Epithelial cell of proximal tubule (primary cell): ENCODE measurements at places on chromosomes 6 and 20.

DNA sequence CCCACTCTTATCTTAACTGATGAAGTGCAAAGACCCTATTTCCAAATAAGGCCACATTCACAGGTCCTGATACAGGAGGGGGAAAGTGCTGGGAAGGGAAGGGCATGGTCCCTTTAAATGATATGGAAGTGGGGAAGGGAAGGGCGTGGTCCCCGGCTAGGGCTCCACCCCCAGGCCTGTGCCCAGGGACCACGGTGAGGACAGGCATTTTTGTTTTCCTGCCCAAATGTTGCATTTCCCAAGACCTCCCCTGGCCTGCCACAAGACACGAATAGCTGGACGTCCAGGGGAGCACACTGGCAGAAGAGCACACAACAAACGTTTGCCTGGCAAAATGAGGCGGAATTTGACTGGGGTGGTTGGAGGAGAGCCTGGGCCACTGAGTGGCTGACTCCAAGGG lies 16.1 kb upstream of the HFE start:
- DNase-seq = no peak

- no peak for DNase-seq
These were observed 110.8 kb upstream of the MLN start for GRCh38 chr6:33914645-33915044.

GRCh38 chr20:62511915-62512610 lies 36.3 kb upstream of the GATA5 start:
- no peak for DNase-seq

DNA sequence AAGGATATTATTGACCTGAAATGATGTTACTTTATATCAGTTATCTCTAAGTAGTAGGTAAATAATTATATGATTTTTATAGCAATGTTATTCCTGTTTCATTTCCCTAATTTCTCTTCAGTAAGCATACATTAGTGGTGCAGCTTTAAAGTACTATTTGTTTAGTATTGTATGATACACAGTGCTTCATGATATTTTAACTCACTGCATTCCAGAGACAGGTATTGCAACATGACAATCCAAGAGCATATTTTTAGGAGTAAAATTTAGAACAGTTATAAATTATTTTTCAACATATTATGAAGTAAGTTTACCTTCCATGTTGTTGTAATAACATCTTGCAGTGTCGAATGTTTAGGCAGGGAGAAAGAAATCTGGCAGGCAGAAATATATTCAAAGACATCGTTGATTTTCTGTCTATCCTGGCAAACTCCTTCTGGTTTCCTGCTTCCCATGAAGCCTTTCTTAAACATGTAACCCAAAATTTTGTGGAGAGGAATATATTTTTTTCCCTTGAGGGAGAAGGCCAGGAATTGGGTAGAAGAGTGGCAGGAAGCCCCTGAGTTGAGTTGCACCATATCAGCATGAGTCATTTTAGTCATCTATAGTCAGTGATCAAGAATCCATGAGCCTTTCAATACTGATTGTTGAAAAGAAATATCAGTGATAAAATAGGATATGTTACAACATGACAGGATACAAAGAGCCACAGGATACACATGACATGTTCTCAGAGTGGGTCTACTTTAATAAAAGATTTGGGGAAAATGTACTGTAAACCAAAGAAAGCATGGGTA lies 29.0 kb upstream of the PTCHD4 start:
- no peak for DNase-seq

DNA sequence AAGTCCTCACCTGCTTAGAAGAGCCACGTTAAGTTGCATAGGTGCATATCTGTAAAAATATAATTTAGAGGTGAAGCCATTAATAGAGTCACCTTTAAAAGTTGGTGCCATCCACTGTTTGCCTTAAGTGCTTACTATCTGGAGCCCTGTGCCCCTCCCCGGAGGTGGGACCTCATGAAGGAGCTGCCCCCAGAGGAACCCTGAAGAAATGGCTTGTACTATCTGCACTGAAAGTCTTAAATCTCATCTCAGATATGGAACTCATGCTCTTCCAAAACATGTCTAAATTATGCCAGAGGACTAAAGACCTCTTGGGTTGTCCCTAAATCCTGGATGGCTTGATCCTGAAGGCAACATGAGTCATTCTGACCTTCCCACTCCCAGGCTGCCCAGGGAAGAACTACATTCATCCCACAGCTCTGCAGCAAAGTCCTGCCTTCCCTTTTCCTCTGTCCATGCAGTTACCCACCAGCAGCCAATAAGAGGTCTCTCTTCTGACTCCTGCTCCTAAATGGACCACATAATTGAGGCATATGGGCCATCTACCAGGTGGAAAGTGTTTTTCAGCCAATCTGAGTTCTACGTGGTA lies 85.3 kb downstream of the ASXL1 start:
- no peak for DNase-seq

DNA sequence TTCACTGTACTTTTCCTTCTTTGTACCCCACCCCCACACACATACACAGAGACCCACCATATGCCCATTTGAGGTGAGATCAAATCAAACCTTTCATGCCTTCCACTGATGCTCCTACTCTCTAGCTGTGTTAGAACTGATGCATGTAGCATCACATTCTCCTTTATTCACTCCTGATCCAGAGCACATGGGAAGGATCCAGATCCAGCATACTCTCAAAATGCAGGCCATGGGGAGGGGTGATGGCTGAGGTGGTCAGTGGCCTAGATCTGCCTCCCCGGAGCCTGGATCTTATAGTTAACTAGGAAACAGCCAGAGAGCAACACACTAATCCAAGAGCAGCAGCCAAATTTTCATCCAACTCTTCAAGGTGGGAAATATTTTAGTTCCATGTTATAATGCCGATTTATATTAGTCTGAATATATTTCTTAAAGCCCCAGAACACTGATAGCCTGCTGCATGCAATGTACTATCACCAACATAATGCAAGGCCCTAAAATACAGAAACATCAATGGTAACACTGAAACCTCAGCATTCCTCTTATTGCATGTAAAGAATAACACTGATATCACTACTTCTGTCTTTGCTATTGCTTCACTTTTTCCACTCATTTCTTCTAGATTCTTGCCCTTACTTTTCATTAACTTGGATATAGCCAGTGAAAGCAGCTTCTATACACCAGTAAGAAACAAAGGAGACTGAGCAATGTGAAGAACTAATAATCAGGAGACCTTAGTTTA lies 126.8 kb upstream of the BEND6 start:
- no peak for DNase-seq

DNA sequence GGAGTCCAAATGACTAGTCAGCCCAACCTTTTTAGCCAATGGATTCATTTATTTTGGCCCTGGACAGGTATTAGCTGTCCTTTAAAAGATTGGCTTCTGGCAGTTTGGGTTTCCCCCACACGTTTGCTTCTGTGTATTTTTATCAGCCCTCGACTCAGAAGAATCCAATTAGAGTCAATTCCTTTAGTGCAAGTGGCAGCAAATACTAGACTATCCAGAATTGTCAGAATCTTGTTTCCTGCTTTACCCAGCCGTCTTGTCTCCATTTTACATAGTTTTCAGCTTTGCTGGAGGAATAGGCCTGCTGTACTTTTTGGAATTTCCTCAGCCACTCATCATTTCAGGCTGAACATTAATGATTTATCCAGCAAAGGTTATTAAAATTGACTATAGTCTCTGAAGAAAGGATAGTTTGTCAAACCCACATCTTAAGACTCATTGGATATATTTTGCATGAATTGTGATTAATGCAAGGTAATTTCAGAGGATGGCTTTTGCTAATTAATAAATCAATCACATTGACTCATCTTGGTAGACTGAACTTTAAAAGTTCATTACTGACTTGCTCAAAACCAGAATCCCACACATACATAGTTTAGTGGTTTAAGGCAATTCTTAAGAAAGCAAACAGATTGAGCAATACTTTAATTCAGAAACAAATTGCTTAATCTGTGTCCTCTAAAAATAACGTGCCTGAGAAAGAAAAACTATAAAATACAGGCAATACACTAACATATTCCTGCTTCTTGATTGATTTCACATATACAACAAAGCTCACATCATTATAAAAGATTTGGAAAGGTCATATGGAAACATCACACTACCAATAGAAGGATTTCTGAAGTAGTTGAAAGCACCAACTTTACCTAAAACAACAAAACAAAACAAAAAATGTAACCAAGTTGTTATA lies 62.9 kb upstream of the ZNF217 start:
- DNase-seq = no peak

DNA sequence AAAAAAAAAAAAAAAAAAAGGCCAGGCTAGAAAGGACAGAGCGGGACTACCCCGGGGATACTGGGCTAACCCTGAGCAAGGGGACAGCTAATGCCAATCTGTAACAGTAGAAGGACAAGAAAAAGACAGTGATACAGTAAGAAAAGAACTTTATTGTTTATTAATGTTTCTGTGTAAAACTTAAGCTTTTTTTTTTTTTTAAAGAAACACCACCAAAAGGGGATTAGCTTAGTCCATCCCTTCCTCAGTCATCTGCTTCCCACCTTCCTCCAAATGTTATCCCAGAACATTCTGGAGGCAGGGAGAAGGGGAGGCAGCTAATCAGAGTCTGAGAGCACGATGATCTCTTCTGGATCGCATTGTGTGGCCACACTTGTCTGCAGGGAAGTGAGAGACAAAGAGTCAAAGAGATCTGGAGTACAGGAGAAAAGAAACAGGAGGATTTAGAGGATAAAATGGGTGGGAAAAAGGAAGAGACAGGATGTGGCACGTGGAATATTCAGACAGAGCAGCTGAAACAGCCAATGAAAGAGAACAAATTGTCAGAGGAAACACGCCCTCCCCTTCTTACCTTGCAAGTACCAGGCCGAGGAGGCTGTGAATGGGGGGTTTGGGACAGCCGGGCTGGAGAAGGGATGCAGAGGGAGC lies 1.0 kb upstream of the ZBTB22 start:
- DNase-seq = no peak

- peak; percentile 25 for DNase-seq
These were observed 275.0 kb upstream of the SPTLC3 start for GRCh38 chr20:12733811-12734210.

DNA sequence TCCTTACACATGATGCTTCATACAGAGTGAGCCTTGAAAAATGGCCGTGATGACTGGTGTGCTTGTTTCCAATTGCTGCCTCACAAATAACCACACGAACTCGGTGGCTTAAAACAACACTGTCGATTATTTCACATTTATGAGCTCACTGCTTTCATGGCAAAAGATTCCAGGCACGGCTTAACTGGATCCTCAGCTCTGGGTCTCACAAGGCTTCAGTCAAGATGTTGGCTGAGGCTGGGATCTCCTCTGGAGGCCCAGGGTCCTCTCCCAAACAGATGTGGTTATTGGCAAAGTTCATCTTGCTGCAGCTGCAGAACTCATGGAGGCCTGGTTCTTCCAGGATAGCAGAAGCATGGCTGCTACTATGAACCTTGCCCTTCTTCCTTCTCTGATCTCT lies 144.6 kb downstream of the TFAP2C start:
- no peak for DNase-seq

GRCh38 chr6:97656236-97656635 lies 373.2 kb upstream of the MMS22L start:
- no peak for DNase-seq

GRCh38 chr6:34190504-34191122 lies 44.7 kb upstream of the GRM4 start:
- DNase-seq = no peak

DNA sequence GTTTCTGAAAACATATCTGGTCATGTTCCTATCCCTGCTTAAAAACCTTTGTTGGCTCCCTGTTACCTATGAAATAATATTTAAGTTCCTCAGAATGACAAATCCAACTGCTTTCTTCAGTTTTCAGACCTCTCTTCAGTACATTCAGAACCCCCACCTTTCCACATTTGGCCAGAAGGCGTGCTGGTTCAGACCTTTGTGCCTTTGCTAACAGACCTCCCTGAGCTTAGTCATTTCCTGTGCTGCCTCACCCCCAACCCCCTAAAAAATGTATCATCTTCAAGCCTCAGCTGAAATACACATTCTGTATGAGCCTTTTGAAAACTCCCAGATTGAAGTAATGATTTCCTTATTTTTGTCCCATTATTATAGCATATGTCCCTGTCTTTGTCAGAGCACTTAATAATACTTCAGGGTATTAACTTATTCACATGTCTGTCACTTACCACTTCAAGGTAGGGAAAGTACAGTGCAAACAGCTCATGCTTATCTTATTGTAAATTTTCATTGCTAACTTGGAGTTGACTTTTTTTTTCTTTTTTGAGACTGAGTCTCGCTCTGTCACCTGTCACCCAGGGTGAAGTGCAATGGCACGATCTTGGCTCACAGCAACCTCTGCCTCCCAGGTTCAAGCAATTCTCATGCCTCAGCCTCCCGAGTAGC lies 19.7 kb downstream of the FAM217A start:
- no peak for DNase-seq

DNA sequence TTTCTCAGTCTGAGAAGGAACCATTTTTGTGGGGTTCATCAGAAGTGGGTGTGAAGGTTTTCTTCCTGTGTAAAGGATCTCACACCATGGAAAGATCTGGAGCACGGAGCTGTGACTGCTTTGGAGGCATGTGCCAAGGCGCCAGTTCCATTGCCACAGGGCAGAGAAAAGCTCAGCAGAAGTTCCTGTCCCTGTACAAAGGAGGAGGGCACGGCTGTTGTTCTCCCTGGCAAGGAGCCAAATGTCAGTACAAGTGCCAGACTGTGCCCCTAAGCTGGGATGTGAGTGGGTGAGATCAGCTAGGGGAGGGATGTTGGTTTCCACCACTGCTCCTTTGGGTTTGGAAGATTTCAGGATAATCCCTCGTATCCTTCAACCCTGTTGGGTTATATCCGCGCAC lies 117.3 kb downstream of the CRYBG1 start:
- DNase-seq = no peak

GRCh38 chr6:26218824-26219223 lies 131.6 kb downstream of the HFE start:
- DNase-seq = no peak

- no peak for DNase-seq
These were observed 34.6 kb upstream of the PXDC1 start for GRCh38 chr6:3786141-3786540.

- peak; percentile 66 for DNase-seq
These were observed 22.6 kb upstream of the RIN2 start for GRCh38 chr20:19735446-19735845.

DNA sequence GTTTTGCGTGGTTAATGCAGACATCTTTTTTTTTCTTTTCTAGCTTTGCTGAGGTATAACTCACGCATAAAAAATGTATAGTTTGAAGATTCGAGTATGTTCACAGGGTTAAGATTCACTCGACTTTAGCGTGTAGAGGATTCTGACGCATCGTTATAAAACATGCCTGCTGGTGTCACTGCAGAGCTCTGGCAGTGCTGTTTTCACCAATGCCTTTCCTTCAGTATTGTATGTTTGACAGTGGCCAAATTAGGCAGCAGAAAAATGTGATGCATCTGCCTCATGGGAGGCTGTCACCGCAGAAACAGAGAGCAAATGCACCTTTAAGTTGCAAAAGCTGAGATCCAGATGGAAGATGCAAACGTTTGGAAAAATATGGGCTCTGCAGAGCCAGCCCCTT lies 18.0 kb upstream of the SIRPB2 start:
- no peak for DNase-seq

- DNase-seq = no peak
These were observed 108.9 kb upstream of the KCNG1 start for GRCh38 chr20:51131811-51132210.

DNA sequence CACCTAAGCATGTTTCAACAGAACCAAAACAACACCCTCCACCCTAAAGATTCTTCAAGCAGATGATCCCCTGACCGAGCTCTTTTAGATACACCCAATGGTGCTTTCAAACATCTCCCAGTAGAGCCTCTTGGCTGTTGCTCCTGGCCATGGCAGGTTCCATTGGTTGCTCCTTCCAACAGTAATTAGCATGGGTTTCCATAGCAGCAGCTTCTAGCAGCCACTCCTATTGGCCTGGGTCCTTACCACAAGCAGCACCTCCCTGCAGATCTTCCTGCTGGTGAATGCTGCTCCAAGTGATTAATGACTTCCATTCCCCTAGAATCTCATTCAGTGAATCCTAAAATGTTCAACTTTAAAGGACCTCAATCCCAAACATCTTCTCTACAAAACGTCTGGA lies 13.9 kb downstream of the CCN2 start:
- DNase-seq = no peak
